HFFc6 (cell line): ENCODE measurements at places on chromosomes 2 and 18. TPM values are rescaled to one million over a fixed set of nuclear protein-coding genes. Genes with fewer than 3 reads are reported as not detected.

The FAHD2B gene
- total RNA-seq = 3.7 to 5.7 TPM (median 5.2 TPM) in 3 replicates

The SAG gene
- total RNA-seq = not detected in 3 replicates

The MAP2 gene
- 1.0 to 2.0 TPM (median 1.1 TPM) in 3 replicates for total RNA-seq

The DSG1 gene
- total RNA-seq = not detected in 3 replicates

The BUB1 gene
- 18.2 to 52.3 TPM (median 34.5 TPM) in 3 replicates for total RNA-seq

The G6PC2 gene
- total RNA-seq = not detected in 3 replicates

The TXNDC2 gene
- total RNA-seq = 0.21 TPM in 1 of 2 replicates, not detected in the other

The LINC00305 gene
- total RNA-seq = not detected in 3 replicates

The CD226 gene
- total RNA-seq = 0.34 to 0.74 TPM (median 0.46 TPM) in 3 replicates

The MAL gene
- total RNA-seq = not detected in 3 replicates

The ZC3H15 gene
- 53.5 to 67.0 TPM (median 60.2 TPM) in 3 replicates for total RNA-seq

The ADD2 gene
- total RNA-seq = not detected in 3 replicates

The KATNAL2 gene
- 0.92 to 0.94 TPM (median 0.93 TPM) in 3 replicates for total RNA-seq

The ATOH8 gene
- 33.9 to 53.0 TPM (median 41.8 TPM) in 3 replicates for total RNA-seq

The C2orf72 gene
- not detected in 3 replicates for total RNA-seq

GRCh38 chr2:163493359-163494298, 242.2 kb downstream of the FIGN start:
- DNase-seq = no peak

GRCh38 chr18:59927246-59927825, 27.5 kb downstream of the PMAIP1 start:
- no peak for DNase-seq

GRCh38 chr2:102929721-102930120, 167.9 kb downstream of the TMEM182 start:
- no peak for DNase-seq

DNA sequence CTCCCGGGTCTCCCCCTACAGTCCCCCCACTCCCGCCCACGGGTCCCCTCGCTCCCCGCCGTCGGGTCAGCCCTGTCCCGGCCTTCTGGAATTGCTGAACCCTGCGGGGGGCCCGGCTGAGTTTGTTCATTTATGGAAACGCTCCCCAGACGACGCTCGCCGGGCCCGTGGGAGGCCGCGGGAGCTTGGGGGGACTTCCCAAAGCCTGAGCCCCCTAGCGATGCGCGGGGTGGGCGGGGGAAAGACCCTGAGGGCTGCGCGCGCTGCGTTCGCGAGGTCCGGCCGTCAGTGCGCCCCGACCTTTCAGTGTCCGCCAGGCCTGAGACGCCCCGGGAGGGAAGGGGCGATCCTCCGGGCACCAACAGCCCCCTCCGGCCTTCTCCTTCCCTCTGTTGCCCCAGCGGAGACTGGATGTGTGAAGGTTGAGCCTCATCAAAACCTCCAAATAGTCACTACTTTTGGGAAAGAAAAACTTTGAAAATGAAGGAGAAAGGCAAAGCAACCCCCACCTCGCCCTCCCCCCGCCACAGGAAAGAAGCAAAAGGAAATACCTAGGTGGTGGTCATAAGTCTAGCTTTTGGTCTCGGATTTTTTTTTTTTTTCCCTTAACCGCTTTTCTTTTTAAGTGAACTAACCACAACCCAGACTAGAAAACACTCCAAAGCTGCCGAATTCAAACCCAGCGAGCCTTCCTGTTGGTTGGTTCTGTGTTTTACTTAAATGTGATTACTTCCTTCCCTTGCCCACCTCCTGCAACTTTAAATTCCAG, 509 bp upstream of the CYS1 start:
- no peak for DNase-seq

DNA sequence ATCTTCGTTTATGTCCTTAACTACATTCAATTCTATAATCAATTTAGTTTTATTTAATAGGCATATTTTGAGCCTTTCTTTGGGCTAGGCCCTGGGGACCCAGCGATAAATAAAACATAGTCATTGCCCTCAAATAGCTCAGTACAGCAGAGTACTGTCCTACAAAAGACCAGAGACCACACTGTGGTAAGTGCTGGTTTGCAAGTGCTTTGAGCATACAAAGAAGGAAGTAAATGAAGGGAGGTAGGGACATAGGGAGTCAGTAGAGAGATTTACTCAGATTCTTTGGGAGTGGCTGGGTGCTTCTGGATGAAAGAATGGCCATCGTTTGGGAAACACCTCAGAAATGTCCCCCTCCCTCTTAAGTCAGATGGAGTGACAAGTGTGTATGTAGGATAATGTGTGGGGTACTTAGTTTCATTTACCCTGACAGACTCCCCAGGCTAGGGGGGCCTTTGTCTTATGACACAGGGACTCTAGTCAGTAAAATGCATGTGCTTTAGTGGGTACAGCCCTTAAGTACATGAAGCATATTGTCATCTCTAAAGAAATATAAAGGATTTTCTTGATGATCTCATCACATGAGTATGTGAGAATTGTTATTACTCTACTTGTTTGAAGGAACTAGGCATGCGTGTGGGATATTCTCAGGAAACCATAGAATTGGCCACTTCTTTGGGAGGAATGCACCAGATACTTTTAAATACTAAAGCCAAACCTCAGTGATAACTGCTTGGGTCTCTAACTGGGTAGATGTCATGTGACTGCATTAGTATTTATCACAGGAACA, 35.1 kb downstream of the MAPRE2 start:
- peak; percentile 75 for DNase-seq

GRCh38 chr2:33214857-33215256, 261.6 kb upstream of the RASGRP3 start:
- no peak for DNase-seq

DNA sequence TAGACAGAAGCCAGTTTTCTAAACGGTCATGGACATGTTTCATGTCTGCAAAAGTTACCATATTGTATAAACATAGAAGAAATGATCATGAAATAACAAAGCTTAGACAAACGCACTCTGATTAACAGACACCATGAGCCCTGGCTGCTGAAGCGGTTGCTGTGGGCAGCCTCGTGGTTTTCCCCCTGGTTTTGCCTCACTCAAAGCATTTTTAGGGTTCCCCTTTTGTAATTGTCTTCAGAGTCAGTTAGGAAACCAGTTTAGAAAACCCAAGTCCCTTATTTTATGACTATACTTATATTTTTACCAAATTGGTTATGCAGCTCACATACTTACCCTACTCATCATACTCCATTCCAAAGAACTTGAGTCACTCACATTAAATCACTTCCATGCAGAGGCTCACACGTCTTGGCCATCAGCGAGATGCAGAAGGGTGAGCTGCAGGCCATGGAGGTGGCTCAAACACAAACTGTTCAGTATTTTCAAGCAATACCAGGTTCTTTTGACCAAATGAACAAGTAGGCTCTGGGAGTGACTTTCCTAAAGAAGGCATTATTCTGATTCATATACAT, 105.6 kb upstream of the SALL3 start:
- DNase-seq = peak; percentile 21

DNA sequence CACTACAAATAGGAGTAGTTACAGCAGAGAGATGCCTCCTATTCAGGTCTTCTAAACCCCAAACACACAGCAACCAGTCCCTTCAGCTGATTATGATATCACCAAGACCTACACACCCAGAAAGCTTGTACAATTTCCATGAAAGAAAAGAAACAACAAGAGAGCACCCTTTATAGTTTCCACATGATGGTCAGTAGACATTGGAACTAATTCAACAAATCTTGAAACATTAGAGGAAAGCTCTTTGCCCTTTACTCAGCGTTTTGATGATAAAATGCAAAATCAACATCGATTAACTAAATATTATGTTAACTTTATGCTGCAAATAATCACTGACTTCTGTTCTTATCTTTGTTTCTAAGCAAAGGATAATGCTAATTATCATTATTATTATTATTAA, 393.6 kb upstream of the ID2 start:
- no peak for DNase-seq

DNA sequence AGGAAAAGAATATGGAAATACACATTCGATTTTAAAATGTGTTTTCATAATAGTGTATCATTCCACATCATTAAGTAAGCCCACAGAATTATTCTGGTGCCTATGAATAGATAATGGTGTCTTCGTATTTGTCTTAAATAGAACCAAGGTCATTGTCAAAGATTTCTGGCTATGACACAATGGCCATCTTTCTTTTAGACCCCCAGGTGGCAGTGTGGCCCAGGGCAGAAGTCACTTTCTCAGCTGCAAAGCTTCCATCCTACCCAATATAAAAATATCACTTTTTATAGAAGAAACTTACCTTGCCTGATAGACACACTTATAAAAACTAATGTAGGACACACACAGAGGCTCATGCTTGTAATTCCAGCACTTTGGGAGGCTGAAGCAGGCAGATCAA, 57.5 kb downstream of the ZRANB3 start:
- DNase-seq = no peak

DNA sequence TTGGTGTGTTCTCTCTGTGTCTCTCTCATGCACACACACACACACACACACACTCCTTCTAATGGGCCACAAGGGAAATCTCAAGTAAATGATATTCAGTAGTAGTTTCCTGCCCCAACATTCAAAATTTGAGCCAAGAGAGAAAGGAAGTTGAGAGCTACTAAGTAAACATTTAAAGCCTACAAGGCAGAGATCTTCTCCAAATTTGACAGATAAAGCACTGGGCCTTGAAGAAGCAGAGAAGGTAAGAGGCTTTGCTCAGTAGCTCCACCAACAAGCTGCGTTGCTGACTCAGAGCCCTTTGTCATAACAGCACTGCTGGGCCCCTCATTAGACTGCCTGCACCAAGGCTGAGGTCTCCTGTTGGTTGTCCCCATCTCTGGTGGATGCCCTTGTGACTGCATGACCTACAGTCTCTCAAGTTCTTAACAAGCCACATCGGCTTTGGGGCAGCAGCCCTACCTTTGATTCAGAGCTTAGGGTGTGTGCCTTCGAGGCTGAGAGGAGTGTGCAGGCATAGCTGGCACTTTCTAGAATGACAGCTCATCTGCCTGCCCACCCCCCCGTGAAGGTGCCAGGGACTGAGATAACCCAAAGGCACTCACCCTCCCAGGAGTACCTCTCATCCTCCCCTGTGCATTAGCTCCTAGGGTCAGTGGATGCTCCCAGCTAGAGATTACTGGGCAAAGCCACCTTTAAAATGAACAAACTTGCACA, 32.3 kb upstream of the NEB start:
- DNase-seq = peak; percentile 3

DNA sequence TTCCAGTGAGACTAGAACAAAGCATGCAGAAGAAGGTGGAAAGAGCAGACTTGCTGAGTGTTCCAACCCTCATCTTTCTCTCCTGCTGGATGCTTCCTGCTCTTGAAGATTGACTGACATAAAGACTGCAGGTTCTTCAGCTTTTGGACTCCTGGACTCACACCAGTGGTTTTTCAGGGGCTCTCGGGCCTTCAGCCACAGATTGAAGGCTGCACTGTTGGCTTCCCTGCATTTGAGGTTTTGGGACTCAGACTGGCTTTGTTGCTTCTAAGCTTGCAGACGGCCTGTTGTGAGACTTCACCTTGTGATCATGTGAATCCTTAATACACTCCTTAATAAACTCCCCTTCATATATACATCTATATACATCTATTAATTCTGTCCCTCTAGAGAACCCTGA, 20.4 kb downstream of the VRK2 start:
- no peak for DNase-seq

- no peak for DNase-seq
Observed at GRCh38 chr2:25582077-25582830, 91.1 kb downstream of the DTNB start.

DNA sequence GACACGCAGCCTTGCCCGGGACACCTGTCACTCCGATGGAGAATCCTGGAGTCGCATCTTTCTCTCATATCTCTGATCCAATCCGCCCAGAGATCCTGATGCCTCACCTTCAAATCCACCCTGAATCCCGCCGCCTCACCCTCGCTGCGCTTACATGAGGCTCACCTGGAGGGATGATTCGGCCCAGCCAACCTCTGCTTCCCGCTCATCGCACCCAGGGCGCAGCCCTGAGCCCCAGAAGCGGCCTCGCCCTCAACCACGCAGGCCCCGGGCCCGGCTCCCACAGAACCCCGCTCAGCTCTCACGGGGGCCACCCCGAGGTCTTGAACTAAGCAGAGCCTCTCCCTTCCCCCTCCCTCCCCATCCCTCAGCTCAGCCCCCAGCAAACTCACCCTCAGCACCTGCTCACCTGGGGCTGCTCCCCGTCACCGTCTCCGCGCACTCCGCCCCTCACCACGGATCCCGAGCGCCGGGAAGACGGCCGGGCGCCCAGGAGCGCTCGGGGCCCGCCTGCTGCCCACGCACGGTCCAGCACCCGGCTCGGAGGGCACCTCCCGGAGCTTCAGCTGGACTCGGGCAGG, 160.0 kb downstream of the NDUFA10 start:
- DNase-seq = no peak

- peak; percentile 16 for DNase-seq
Observed at GRCh38 chr18:5424903-5425664, 118.7 kb downstream of the EPB41L3 start.

GRCh38 chr2:219302412-219302968, 6.7 kb downstream of the PTPRN start:
- no peak for DNase-seq

GRCh38 chr2:237662671-237663093, 35.3 kb downstream of the LRRFIP1 start:
- DNase-seq = no peak
